ENCODE measurements at places on chromosomes 5 and 9.

GRCh38 chr9:21993007-21993406, 1.2 kb downstream of the CDKN2A start:
- DNase-seq: no peak

DNA sequence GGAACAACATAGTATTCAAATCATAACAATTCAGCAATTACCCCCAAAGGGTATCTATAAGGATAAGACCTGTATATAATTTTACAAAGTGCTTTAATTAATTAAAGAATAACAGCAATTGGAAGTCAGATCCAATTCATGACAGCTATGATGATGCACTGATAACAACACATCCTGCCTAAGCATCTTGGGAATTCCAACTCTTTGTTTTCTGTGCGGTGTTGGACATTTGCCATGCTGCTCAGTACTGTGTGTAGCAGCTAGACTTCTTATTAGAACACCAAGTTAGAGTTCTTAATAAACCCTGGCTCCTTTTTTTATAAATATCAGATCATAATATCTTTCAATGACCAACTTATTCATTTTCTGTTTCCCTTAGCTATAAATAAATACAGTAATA, 209.0 kb downstream of the SEC61B start:
- DNase-seq: no peak

GRCh38 chr5:28301712-28302111, 1263.3 kb upstream of the CDH9 start:
- no peak for DNase-seq

- no peak for DNase-seq
Observed at GRCh38 chr5:81893961-81894360, 77.9 kb upstream of the ATG10 start.

- DNase-seq: no peak
Observed at GRCh38 chr5:166111021-166111420, 2180.4 kb upstream of the WWC1 start.

DNA sequence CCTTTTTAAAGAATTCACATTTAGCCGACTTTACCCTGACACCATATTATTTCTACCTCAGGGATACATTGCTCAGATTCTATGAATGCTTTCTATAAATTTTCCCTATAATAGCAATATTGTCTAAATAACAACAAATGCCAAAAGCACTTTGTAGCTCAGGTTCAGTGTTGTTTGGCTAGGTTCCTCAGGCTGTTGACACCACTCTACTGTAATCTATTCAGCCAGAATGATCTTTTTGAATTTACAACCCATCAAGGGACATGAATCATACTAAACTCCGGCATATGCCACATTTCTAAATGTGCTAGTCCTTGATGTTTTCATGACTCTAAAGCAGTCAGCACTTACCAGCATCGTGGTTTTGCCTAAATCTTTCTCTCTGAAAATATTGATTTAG, 641.5 kb upstream of the CDH10 start:
- DNase-seq: no peak

Measured in stimulated activated naive CD8-positive, alpha-beta T cell treated with anti-CD3 and anti-CD28 coated beads, Interleukin-15, Interleukin-2, amounts not matched to agents 100 U/mL and 50 U/mL, for 24 hours (primary cell).